ENCODE measurements at places on chromosomes 13 and 19.

- DNase-seq: no peak
Observed at GRCh38 chr19:12750851-12751250, 740 bp upstream of the BEST2 start.

- DNase-seq: no peak
Observed at GRCh38 chr19:14183741-14184350, 22.1 kb downstream of the ADGRL1 start.

- DNase-seq: no peak
Observed at GRCh38 chr13:99352351-99353245, 45.4 kb upstream of the GPR183 start.

- DNase-seq: no peak
Observed at GRCh38 chr13:106867249-106867648, 299.3 kb upstream of the ARGLU1 start.

GRCh38 chr13:91313581-91313980 is 33.9 kb upstream of the MIR17HG start:
- no peak for DNase-seq
